ENCODE measurements at places on chromosomes 7 and 10. TPM values are rescaled to one million over a fixed set of nuclear protein-coding genes. Genes with fewer than 3 reads are reported as not detected.

- no peak for DNase-seq
These were observed 59.1 kb upstream of the NKX6-2 start for GRCh38 chr10:132845041-132845551.

DNA sequence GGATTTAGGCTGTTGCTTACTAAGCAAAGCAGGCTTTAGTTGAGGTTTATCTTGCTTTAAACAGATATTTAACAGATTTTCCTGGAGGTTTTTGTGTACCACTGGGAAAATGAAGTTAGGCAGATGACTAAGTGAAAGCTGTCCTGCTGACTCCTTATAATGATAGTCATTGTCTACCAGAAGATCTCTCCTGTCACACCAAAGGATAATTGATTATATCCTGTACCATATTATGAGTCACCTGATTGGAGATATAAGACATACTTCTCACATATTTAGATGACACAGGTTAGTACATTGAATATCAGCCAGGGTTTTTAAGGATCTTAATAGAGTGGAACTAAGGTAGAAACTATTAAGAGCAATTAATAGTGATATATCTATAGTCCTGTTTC lies 68.4 kb downstream of the PTEN start:
- DNase-seq = no peak

KCP gene
- total RNA-seq = 0.23 TPM

DNA sequence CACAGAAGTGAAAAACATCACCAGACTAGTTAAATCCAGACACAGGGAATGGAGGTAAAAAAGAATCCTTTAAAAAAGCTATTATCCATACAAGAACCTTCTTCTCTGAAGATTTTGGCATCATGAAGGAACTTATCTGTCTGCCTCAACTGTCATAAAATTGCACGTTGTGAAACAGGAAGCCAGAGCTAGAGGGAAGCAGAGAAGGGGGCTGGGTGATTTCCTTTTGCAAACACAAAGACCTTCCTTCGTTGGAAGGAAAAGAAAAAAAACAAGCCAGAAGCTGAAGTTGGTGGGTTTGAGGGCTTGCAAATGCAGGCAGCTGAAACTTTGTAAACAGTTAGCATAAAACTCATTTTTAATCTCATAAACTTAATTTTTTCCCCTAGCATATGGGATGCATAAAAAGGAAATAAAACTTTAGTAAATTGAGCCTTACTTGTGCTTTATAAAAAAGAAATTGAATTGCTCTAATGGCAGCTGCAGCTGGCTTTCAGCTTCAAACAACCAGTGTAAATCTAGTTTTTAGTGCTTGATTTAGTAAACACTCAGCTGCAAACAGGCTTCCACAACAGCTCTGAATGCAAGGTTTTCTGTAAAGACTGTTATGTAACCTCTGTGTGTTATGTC lies 101.6 kb downstream of the OTUD1 start:
- DNase-seq = no peak

DNA sequence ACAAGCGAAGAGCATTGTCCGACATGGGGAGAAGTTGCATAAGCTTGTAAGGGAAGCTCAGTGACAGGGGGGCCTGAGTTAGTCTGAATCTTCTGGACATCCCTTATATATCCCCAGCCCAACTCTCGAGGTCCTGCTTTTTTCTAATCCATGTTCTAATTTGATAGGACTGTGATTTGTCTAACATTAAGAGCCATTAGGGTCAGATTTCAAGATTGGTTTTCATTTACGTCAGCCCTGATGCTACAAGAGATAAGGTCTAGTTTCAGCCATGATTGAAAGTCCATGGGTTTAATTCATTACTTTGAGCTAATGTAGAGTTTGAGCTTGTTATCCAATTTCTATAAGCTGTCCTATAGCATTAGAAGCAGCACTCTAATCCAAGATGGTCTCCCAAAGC lies 20.3 kb downstream of the TLX1 start:
- no peak for DNase-seq

MSMB gene
- not detected for total RNA-seq

DNA sequence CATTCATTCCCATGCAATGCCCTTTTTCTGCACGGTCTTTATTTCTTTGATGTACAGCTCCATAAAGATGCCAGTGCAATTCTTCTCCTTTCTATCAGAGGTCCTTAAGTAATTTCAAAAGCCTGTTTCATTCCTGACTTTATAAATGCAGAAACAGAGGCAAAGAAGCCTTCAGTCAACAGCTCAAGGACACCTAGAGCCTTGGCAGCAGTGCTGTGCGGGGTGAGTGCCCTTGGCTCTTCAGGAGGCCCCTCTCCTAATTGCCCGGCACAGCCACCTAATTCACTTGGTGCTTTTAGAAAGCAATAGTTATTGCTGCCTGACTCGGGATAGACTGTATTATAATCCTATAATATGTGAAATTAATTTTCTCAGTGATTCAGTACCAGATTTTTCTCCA lies 169.6 kb upstream of the KLF6 start:
- DNase-seq = no peak

Measured in T-helper 17 cell (primary cell).